ENCODE measurements at places on chromosomes 5 and 9.

- DNase-seq: no peak
Observed at GRCh38 chr5:180494510-180495181, 467 bp downstream of the CNOT6 start.

DNA sequence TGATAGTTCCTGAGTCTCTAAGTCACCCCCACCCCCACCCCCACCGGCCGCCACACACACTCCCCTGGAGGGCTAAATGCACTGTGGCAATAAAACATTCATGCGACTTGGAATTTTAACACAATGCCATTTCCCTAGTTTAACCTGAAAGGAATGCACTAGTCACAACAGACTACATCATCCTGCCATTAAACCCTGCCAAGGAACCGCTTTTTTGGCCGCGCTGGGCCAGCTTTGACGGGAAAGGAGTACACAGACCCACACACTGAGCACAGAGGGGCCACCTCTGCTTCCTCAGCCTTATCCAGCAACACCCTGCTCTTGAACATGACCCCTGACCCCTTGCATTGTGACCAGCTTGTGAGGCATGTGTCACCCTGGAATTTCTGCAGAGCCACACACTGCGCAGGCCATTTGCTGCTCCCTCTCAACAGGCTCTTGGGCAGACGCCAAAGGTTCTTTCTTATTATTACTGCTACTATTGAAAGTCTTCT, 165.3 kb downstream of the BNC2 start:
- peak; percentile 98 for DNase-seq

DNA sequence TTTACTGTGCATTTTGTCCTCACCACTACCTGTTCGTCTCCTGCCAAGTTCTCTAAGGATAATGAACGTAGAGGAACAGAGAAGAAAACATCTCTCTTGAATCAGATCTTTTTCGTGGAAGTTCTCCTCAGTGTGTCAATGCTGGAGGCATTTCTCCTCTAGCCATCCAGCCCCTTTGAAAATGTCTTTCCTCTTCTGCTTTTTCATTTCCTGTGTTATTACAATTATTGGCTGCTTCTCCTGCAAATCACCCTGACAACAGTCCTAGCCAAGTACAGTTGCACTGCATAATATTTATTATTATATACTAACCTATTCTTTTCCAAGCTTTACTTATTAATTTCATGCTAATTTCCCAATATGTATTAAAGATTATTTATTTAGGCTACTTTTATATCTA, 61.8 kb upstream of the TRPM3 start:
- DNase-seq: peak; percentile 14

GRCh38 chr9:76166526-76166925, 227.7 kb downstream of the RFK start:
- no peak for DNase-seq

GRCh38 chr5:57410374-57411320, 72.0 kb downstream of the ACTBL2 start:
- DNase-seq: no peak

DNA sequence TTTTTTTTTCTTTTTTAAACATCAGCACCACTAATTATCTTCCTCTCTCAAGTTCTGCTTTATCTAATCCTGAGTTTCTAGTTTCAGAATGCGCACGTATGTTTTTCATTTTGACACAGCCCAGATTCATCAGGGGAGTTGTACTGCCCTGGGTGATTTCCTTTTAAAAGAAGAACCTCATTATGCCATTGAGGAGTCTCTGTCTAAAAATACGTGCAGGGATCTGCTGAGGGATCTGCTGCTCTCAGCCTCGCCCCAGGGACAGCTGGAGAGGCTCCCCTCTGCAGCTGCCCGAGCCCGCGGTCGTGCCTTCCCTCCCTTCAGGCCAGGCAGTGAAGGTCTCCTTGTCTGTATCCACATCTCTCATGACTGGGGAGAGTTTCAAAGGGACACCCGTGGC, 273.1 kb downstream of the ARHGEF28 start:
- no peak for DNase-seq

DNA sequence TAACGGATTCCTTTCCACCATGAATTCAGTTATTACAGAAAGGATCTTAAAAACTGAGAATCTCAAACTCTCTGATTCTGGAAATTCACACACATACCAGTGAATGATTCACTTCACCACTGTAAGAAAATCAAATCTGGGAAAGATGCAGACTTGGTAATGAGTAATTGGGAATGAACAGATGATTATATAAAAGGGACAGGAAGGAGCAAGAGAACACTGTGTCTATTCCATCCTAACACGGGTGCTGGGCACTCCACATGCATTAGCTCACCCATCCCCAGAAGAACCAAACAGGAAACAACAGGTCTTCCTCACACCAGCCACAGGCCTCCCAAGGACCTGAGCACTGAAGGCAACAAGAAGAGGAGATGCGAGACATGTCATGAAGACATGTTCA, 74.8 kb upstream of the ZNF622 start:
- no peak for DNase-seq

- no peak for DNase-seq
Observed at GRCh38 chr5:81726297-81726696, 24.6 kb downstream of the SSBP2 start.

GRCh38 chr5:89471541-89471940, 588.6 kb upstream of the MEF2C start:
- DNase-seq: no peak

DNA sequence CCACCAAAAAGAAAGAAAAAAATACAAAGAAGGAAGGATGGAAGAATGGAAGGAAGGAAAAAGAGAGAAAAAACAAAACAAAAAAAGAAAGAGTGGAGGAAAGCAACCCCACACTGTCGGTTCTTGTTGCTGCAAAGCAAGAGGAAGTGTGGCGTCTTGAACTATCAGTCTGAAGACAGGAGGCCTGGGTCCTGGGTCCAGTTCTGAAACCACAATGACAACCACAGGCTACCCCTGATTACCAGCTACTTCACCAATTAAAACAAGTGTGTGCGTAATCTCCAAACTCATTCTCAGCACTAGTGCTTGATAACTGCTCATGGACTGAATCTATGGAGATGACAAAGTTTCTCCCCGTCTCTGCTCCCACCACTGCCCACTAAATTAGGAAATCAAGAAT, 93.7 kb downstream of the RASEF start:
- DNase-seq: no peak

- no peak for DNase-seq
Observed at GRCh38 chr9:129324808-129325502, 146.9 kb upstream of the IER5L start.

DNA sequence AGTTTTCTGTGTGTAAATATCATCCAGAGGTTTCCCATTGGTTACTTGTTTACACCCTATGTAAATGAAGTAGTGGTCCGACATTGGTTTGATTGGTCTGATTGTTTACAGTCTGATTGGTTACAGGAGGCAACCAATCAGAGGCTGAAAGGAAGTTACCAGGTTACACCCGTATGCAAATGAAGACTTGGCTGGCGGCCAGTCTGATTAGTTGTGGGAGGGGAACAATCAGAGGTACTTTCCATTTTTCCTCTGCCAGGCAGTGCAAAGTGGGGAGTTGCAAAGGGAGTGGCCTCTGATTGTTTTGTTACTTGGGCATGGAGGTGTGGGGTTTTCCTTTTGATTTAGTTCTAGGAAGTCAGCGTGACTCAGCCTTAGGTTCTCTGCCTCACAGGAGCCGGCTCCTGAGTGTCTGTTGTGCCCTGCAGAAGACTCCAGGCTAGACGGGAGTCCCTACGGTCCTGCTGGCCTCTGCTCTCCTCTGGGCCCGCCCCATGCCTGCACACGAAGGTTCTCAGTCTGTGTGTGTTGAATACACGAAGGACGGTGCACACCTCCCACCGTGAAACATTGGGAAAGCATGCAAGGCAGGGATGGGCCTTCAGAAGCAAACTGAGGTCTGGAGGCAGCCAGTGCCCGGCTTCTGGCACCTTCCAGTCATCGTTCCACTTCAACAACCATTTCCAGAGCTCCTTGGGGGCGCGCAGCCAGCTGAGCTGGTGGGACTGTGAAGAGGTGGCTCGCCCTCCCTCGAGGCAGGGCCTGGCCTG, 42.9 kb downstream of the OLFM1 start:
- no peak for DNase-seq

DNA sequence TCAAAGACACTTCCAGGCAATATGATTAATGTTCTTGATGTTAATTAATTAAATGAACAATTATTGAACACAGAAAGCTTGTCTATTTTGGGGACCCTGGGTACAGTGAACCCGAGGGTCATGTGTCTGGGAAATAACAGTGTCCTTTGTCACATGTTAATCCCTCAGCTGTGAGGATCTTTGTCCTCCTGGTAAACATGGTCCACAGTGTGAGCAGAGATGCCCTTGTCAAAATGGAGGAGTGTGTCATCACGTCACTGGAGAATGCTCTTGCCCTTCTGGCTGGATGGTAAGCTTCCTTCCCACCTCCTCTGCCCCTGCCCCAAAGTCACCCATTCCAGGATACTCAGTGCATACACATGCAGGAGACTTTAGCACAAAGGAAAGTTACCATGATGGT, 107.9 kb downstream of the MEGF10 start:
- no peak for DNase-seq

DNA sequence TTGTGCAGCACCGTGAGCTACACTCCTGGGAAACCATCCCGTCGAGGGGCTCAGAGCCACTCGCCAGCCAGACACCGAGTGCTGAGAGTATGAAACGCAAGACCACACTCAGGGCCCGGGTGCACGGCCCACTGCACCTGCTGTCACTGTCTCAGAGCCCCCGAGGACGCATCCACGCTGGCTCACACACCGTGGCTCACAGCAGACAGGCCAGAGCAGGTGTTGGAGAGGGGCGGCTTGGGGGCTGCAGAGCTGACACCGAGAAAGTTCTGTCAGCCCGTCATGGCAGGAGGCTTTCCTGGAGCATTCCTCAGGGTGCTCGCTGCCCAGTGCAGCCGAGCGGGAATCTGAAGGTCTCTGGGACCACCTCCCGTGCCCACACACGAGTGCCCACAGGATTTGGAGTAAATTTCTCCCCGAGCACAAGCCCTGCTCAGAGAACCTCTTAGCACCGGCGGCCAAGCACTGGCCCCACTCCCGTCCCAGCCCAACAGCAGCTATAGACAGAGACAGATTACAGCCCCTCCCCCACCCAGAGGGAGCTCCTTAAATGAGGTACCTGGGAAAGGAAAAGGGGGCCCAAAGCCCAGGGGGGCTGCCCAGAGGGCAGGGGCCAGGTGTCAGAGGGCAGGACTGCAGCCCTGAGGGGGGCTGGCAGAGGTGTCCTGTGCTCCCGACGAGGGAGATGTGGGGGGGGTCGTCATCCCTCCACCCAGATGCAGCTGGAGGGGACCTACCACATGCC, 56.0 kb upstream of the SARDH start:
- DNase-seq: no peak

DNA sequence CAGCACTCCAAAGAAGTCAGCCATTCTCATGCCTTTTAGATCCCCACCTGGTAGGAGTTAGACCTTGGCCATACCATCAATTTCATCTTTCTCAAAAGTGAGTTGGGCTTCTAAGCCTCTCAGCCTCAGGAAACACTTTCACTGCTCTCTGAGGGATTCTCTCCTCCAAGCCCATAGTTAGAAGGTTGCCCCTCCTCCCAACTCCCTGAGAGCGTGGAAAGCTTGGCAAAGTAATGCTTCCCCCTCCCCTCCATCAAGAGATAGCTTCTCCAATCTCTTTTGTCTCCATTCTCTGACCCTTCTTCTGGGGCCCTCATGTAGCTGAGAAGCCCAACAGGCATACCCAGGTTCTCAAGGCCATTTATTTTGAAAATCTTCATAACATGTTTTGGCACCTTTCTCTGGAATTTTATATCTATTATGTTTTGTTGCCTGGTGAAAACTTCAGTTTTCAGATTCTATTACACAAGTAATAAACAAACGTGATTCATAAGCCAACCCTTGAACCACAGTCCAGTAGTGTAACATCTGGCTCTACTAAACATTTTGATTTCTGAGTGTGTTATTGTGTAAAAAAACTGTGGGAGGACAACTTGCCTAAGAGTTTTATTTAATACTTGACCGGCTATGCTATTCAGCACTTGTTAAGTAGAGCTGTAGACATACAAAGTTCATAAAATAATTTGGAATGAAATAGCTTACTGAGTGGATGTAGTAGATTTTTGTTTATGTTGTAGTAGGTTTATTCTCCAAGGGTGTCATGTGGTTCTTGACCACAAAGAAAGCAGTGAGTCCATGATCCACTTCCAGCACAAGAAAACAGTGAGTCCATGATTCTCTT, 17.1 kb downstream of the LVRN start:
- DNase-seq: no peak

DNA sequence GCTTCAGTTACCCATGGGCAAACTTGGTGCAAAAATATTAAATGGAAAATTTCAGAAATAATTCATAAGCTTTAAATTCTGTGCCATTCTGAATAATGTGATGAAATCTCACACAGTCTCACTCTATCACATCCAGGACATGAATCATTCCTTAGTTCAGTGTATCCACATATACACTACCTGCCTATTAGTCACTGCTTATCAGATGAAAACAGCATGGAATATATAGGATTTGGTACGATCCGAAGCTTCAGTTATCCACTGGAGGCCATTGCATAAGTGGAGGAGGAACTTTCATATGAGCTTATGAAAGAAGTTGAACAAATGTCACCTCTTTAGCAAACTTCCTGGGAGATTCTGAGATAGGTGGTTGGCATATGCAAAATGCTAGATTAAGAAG, 64.2 kb downstream of the GAPVD1 start:
- DNase-seq: no peak

DNA sequence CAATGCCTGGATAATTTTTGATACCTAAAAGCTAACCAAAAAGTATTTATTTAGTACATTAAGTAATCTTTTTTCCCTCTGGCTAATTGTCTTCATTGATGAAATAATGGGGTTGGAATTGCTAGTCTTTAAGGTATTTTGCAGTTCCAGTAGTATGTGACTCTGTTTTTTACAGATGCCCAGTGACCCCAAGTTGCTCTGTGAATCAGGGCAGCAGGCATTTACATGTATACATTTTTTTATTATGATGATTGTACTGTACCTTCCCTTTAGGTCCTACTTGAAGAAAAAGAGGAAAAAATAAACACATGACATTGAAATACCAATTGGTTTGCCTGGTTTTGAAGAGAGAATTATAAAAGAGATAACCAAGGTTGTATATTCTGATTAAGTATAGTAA, 385.5 kb downstream of the ADGRV1 start:
- no peak for DNase-seq

- no peak for DNase-seq
Observed at GRCh38 chr5:169384661-169385060, 83.7 kb upstream of the SLIT3 start.

GRCh38 chr5:101520417-101520816, 617.3 kb upstream of the ST8SIA4 start:
- no peak for DNase-seq

DNA sequence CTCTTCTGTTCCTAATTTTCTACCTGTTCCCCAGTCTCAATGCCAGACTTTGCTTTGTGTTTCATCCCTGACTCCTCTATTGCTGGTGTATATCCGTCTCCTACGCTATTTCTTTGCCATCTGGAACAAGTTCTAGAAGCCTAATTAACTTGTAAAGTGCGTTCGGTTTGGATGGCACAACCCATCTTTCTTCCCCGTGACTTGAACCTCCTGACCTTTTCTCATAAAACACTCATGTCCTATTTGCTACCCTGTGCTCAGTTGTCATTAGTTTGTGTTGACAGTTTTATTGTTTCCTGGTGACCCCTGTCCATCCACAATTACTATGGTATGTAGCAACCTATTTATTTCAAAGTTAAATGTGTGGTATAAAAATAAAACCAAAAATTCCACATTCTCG, 323.5 kb downstream of the TLE4 start:
- no peak for DNase-seq
